ENCODE measurements at places on chromosomes 4 and X.

GRCh38 chr4:187207931-187208330 is 484.3 kb upstream of the FAT1 start:
- DNase-seq: no peak

DNA sequence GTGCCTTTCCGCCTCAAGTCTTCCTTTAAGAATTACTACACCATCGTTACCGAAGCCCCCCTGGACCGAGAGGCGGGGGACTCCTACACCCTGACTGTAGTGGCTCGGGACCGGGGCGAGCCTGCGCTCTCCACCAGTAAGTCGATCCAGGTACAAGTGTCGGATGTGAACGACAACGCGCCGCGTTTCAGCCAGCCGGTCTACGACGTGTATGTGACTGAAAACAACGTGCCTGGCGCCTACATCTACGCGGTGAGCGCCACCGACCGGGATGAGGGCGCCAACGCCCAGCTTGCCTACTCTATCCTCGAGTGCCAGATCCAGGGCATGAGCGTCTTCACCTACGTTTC is 2.2 kb downstream of the PCDH10 start:
- peak; percentile 17 for DNase-seq

GRCh38 chr4:11831739-11832138 is 403.0 kb upstream of the HS3ST1 start:
- no peak for DNase-seq

DNA sequence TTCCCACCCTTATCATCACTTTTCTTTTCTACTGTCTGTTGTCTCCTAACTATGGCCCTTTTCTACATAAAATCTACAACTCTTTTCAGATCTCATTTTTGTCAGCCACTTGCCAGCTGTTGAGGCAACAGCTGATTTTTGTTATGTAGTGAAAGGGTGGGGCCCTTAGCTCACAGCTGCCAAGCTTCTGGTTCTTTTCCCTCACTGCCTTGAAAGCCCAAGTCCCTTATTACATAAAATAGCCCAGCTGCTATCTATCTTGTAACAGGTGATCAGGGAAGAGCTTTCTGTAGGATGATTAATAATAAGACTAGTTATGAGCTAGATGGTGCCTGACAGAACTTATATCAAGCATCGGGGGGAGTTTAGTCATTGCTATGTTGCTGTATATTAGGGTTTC is 45.9 kb downstream of the ADGRL3 start:
- DNase-seq: no peak

- DNase-seq: no peak
Observed at GRCh38 chrX:646228-646495, 15.6 kb downstream of the SHOX start.

DNA sequence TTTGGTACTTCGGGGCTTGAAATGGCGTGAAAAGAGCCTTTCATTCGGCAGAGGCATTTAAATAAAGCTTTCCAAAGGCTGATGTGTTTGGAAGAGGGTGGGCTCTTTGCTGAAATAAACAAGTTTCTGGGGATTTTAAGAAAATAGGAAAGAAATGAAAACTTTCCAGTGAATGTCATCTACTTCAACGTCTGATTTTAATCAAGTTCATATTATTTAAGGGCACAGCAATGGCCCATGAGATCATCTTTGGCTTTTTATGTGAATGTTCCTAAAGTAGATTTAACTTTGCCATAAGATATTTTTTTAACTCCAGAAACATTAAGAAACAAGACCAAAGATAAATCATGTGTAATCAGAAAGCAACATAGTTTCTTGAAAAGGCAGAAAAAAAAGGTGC is 69.8 kb upstream of the TTC29 start:
- DNase-seq: no peak

GRCh38 chr4:79198951-79199587 is 126.8 kb downstream of the NAA11 start:
- no peak for DNase-seq

- no peak for DNase-seq
Observed at GRCh38 chrX:67781132-67781531, 237.3 kb downstream of the AR start.

DNA sequence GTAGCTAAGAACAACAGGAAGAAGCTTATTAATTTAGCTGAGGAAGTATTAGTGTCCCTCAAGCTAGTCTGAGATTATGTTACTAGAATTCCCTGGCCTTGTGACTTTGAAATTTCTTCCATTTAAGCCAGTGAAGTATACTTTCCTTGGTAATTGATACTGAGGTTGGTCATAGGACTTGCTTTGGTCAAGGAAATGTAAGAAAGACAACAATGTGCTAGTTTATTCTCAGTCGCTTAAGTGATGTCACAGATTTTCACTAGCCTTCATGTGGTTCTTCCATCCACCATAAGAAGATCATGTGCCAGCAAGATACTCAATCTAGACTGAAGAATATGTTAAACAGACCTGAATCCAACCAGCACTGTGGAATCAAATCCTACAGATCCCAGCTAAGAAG is 1140.1 kb downstream of the TECRL start:
- DNase-seq: no peak

DNA sequence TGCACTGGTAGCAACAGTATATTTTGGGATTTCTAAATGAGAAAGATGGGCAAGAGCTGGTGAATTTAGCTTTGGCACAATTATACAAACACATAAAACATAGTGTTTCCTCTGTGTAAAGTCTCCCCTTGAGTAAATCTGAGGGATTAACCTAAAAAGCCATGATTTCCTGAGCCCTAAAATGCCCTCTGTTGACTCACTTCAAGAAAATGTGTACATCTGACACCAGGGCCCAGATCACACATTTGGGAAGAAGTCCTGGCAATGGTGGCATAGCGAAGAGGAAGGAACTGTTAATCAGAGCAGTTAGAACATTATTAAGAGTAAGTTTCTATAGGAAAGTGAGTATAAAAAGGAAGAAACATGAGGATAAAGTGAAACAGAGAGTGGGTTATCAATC is 338.5 kb downstream of the SPOCK3 start:
- no peak for DNase-seq

GRCh38 chrX:154333837-154334271 is 38.3 kb downstream of the TKTL1 start:
- DNase-seq: peak; percentile 45

- no peak for DNase-seq
Observed at GRCh38 chr4:95129031-95129430, 371.3 kb downstream of the BMPR1B start.

DNA sequence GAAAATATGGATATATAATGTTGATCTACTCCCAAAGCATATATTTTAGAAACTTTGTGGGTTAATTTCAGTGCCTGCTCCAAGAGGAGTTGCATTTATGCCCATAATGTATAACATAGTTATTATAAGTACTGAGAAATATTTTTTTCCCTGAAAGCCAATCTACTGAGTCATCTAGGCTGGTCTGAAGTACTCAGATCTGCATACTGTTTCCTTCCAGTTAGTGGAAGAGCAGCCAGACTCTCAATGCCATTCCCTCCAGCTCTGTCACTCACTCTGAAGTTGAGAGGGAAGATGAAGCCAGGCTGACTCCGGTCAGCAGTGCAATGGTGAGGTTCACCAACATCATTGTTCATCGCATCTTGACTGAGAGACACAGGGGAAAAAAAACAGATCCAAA is 505.1 kb downstream of the PPARGC1A start:
- no peak for DNase-seq

GRCh38 chr4:76504613-76505465 is 69.8 kb downstream of the SHROOM3 start:
- peak; percentile 52 for DNase-seq

GRCh38 chr4:21757248-21757647 is 191.3 kb downstream of the KCNIP4 start:
- DNase-seq: no peak

DNA sequence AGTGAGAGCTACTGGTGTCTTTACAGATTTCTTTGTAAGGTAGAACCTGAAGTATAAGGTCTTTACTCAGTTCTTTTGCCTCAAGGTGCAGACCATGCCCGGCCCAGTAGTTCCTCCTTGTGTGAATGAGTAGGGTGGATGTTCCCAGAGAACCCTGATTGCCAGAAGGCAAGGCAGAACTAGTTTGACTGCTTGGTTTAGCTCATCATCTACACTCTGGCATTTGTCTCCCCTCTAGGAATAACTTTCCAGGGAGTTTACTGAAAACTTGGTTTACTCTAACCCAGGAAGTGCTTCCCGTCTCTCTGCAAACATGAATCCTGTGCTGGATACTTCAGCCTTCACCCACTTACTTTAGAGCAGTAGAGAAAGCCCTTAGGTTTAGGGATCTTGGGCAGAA is 29.1 kb downstream of the MCUB start:
- DNase-seq: no peak

DNA sequence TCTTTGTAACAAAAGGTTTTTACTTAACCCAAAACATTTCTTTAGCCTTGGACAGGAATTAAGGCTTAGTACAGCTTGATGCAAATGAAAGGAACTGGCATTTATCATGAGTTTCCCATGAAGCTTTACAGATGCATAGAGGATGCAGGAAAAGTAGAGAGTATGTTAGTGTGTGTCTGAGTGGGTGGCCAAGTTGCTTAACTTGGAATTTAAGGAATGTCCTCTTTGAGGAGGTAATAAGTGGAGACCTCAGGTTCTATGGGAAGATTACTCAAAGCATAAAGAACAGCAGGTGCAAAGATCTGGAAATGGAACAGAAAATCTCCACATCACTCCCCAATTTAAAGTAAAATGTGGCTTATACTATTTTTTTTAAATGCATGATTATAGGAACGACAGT is 457.9 kb downstream of the KCNIP4 start:
- no peak for DNase-seq

DNA sequence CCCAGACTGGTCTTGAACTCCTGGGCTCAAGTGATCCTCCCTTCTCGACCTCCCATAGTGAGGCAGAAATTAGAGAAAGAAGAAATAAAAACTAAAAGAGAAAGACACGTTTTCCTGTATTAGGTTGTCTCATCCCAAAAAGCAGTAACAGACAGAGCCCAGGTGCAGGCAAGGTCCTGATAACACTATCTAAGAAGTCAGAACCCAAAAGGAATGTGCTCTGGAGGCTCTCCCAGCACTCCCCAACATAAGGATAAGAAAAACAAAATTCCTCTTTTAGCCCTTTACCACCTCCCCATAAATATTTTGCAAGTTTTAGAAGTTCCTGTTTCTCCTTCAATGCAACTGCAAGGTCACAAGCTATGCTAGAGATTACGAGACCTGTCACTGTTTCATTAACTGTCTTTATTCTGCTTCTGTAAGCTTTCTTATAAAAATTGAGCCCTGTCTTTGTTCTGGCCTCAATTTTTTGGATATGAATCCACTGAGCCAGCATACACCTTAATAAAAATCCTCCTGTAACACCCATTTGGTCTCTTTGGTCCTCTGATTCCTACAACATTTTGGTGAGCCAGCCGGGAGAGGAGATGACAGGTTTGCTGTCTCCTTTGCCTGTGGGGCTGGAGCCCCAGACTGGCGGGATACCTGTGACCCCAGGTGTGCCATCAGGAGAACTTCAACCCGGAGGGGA is 25.9 kb downstream of the LIAS start:
- no peak for DNase-seq

DNA sequence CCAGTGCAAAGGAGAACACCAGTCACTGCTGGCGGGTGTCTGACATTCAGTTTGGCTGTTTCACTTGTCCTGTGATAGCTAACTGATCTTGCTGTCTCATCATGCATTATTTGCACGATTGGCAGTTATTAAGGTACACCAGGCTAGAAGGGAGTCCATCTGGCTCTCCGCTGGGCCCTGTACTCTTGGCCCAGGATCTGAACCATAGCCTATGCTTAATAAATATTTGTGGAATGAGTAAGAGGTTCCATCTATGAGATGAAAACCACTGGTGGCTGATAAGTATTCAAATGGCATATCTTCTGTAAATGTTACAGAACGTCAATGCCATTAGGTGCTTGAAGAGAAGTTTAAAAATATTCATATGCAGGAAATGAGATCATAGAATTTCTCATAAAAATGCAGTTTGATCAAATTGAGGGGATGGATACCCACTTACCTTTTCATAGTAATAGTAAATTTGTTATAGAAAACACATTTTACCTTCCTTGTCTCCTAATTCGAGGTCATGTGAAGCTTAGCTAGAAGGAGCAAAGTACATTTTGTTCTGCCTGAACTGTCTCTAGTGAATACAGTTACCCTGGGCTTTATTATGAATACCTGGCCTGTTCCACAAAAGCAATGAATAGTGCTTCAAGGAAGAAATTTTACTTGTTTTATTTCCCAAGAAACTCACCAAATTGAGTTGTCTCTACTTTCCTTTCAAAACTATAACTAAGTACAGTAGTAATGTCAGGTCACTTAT is 213.5 kb downstream of the CBR4 start:
- no peak for DNase-seq

DNA sequence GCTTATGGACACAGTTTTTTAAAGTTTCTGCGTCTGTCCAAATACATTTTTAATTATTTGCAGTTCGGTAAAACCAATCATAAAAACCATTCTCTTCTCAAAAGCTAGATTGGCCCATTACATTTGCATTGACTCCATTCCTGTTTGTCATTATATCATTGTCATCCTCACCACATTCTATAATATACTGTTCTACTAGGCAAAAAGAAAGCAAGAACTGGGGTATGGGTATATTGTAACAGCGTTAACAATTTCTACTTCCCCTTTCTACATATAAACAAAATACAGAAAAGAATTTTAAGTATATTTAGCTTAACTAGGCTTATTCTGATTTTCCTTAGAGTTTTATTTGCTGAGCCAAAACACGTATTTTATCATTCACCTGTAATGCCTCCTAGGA is 91.8 kb downstream of the RAP1GDS1 start:
- DNase-seq: peak; percentile 7

DNA sequence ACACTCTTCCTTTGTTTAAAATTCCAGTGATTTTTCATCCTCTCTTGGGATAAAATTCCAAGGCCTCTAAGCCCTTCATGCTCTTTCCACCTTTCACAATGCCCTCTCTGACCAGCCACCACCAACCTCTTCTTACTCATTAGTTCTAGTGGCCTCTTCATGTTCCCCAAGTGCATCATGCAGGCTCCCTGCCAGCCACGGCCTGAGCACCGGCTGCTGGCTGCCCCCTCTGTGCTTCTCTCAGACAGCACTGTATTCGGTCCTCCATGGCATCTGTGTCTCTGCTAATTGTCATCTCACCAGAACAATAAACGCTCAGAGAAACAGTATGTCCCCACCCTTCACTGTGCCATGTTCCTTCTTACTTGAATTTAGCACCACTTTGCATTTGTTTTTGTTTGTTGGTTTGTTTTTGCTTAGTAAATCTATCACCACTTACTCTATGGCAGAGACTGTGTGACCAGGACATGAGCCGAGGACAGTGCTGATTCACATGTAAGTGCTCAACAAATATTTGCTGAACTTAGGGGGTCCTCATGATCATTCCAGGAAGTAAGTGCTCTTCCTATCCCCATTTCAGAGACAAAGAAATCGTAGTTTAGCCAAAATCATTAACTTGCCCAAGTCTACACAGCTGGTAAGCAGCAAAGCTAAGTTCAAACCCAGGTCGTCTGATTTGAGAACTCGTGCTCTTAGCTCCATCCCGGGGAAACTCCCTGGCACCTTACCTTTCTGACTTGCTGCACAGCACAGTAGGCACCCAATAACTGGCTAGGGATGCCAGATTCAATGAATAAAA is 77.1 kb upstream of the UCP1 start:
- no peak for DNase-seq

DNA sequence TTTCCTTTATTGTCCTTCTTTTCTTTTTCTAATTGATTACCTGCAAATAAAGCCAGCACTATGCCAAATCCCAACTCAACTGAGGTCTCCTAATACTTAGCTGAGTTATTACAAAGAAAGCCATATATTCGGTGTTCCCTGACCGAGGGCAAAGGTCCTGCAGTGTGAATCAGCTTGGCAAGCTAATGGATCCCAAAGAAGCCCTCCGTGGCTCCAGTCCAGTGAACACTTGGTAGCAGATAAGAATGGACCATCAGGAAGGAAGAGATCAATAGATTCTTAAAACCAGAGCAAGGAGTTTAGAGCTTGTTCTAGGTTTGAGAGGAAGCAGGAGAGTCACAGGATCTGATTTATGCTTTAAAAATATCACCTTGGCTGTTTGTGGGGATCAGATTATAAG is 8.5 kb downstream of the LDB2 start:
- DNase-seq: no peak

Data from GM13977 (cell line).